Inflammatory macrophage treated with lipopolysaccharide for 4 hours (primary cell): ENCODE measurements at places on chromosomes 7 and 10.

GRCh38 chr7:134855442-134855841 is 76.0 kb downstream of the CALD1 start:
- DNase-seq: no peak

GRCh38 chr7:25386311-25386744 is 158.0 kb upstream of the NPVF start:
- DNase-seq: no peak

GRCh38 chr10:119206603-119207365 is 587 bp upstream of the GRK5 start:
- peak; percentile 71 for DNase-seq

GRCh38 chr10:121490871-121491519 is 107.2 kb downstream of the FGFR2 start:
- DNase-seq: no peak

DNA sequence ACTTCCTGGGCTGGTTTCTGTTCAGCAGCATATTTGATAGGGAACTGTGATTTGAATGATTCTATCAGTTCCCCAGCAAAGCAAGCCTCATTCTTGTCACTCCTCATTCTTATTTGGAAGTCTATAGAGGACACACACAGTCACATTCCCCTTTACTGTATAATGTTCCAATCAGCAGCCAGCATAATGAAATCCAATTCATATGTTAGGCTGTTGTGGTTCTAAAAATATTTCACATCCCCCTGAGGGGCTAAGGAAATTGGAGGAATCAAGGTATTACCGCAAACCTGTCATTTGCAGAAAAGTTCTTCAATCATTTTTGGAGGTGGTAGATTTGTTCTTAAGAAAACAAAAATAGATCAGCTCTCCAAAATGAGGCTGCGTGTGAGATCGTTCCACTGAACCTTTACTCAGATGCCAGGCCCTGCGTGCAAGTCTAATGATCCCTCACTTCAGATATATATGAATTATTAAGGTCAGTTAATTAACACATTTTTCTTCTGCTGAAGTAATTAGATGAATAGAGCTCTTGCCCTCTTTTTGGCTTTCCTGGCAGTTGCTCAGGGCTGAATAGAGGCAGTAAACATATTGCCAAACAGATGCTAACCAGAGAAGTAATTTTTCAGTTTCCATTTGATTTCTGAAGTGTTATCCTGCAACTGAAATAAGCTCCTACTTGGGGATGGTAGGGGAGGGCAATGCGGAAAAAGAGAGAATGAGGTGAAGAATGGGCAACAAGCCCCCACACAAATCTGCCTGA is 31.8 kb downstream of the LSMEM1 start:
- DNase-seq: no peak

DNA sequence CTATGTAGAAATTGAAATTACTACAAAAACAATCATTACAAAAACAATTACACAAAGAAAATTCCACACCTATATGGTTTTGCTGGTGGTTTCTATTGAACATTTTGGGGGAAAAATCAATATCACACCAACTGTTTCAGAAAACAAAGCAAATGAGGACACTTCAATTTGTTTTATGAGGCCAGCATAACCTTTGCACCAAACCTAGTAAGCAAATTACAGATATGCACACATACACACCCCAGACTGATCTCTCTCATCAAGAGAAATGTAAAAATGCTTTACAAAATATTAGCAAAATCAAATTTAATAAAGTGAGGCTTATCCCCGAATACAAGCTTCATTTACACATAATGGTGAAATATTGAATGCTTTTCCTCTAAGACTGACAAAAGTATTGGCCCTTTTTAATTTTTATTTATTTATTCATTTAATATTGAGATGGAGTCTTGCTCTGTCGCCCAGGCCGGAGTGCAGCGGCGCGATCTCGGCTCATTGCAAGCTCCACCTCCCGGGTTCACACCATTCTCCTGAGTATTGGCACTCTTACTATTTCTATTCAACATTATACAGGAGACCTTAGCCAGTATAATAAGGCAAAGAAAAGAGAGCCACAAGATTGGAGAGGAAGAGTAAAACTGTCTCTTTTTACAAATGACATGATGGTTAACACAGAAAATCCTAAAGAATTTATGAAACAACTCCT is 13.6 kb upstream of the ANK3 start:
- DNase-seq: no peak
